ENCODE measurements at places on chromosomes 7 and 10.
A peak's percentile ranks its signal among the peaks of the same experiment; 100 is the strongest.

- DNase-seq = no peak
These were observed 59.9 kb downstream of the MRPL32 start for GRCh38 chr7:42991913-42992591.

- DNase-seq = peak; percentile 54
These were observed 918 bp upstream of the RPEL1 start for GRCh38 chr10:103244666-103245271.

GRCh38 chr7:3140834-3141233 lies 97.2 kb upstream of the CARD11 start:
- no peak for DNase-seq

DNA sequence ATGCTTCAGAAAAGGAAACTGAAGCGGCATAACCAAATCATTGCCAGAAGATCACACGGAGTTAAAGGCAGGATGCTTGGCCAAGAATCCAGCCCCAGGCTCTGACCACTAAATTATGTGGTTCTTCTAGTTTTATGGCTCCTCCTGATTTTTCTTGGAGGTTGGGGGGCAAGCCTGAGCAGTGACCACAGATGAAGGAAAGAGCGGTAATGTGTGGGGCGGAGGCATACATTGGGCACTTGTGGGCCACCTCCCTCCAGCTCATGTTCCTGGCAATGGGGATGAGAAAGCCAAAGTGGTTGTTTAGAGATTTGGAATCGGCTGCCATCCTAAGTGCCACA lies 3.2 kb downstream of the TRPV6 start:
- DNase-seq = no peak

GRCh38 chr10:6239213-6239991 lies 36.7 kb downstream of the PFKFB3 start:
- DNase-seq = peak; percentile 58

- no peak for DNase-seq
These were observed 108.0 kb downstream of the SPAG6 start for GRCh38 chr10:22453320-22453719.

- DNase-seq = no peak
These were observed 43.5 kb downstream of the NPS start for GRCh38 chr10:127592586-127592985.

DNA sequence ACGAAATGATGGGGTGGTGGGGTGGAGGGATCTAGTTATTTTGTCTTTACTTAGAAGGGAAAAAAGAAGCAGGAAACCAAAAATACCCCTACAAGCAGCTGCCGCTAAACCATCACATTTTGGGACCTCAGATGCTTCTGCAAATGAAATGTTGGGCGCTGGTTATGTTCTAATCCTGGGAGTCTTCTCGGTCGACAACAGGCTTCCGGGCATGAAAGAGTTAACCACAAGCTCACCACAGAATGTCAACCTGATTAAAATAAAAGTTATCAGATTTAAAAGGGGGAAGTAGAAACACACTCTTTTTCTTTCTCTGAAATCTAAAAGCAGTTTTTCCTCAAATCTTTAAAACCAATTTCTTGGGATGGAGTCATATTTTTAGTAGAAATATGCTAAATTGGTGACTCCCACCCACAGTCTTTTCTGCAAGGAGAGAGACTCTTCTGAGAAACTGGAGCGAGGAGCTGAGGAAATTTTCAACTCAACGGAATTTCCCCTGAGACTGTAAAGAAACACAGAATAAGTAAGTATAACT lies 16.8 kb downstream of the IL2RA start:
- no peak for DNase-seq

GRCh38 chr7:15889507-15889906 lies 203.0 kb upstream of the MEOX2 start:
- no peak for DNase-seq

DNA sequence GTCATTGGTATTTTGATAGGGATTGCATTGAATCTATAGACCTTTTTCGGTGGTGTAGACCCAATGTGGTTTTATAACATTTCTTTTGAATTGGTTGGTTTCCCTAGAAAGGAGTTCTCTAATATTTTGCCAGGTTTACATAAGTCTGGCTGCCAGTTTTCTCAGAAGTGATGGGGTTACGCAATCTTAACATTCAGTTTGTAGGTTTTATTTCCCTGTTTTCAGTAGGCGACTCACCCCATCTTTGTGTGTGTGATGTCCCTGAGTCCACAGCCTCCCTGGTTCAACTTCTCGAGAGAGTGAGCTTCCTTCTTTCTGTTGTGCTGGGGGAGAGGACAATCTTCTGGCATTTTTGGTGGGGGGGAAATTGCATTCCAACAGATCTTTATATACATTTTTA lies 9.6 kb upstream of the KIF5B start:
- no peak for DNase-seq

DNA sequence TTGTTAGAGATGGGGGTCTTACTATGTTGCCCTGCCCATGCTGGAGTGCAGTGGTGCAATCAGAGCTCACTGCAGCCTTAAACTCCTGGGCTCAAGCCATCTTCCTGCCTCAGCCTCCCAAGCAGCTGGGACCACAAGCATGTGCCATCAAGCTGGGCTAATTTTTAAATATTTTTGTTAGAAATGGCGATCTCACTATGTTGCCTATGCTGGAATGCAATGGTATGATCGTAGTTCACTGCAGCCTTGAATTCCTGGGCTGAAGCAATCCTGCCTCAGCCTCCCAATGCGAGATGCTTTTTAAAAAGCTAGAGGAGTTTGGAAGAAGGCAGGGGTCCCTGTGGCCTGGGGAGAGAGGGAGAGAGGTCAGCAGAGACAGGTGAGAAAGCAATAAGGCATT lies 600.1 kb upstream of the AUTS2 start:
- DNase-seq = no peak

- no peak for DNase-seq
These were observed 46.9 kb upstream of the GDF10 start for GRCh38 chr10:47253030-47253637.

- no peak for DNase-seq
These were observed 14.6 kb upstream of the FAM180A start for GRCh38 chr7:135763261-135763660.

GRCh38 chr7:150780292-150780691 lies 19.9 kb downstream of the TMEM176B start:
- no peak for DNase-seq

GRCh38 chr7:89477991-89478390 lies 676.3 kb upstream of the STEAP1 start:
- DNase-seq = no peak

DNA sequence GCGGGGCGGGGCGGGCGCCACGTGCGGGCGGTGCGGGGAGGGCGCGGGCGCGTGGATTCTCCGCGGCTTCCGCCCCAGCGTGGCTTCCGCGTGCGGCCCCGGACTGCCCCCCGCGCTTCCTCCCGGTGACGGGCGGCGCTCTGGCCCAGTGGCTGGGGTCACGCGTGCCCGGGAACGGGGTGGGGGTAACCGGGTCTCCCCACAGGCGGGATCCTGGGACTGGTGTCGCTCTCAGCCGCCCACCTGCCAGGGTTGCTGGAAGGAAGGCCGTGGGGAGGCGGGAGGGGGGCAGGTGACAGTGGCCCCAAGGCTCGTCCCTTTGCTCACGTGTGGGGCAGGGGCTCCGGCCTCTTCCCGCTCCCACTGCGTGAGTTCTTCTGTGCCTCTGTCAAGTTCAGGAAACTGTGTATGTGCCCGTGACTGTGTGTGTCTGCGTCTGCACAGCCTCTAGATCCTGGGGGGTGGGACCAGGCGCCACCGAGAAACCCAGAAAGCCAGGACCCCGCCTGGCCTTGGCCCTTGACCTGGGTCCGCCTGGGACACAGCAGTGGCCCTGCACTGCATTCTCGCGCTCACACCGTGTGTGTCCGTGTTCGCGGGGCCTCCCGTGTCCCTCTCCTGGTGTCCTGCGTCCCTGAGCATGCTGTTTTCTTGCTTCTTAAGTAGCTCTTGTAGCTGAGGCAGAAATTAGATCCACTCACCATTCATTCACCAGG lies 919 bp downstream of the MAFK start:
- DNase-seq = peak; percentile 41

- peak; percentile 24 for DNase-seq
These were observed at the start of gene MICALL2 for GRCh38 chr7:1458683-1459511. TSS of gene MICALL2 (minus strand) at chr7:1459470. CDS start at chr7:1459326, 144 bp downstream.

DNA sequence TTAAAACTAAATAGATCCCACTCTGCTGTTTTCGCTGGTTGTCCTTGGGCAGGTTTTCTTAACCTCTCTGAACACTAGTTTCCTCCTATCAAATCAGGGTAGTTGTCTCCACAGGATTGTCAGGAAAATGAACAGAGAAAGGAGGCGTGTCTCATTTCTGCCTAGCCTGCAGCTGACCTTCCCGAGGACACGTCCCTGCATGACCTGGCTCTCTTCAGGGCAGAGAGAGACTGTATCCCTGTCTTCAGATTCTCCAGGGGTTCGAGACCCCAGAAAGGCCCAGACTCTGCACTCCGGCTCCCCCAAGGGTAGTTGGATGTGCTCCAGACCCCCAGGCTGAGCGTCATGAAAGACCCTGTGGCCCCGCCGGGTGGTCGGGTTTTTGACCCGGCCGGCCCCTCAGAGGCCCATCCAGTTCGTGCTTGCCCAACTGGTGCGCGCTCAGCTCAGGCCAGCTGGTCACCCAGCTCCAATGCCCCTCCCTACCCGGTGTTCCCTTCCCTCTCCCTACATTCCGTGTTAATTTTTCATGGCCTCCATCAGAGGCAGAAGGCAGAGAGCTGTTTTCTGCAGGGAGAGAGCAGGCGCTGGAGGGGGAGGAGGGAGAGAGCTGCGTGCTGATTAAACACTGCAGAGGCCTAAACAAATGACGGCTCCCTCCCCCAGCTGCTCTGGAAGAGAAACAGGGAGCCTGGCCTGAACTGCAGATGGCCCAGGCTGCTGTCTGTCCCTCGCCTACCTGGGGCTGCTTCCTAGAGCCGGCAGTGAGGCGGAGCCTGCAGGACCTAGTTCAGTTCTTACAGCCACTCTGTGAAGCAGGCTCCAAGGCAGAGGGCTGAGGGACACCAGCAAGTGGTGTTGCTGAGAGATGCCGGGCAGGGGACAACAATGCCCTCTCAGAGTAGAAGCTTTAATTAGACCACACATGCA lies 86.2 kb upstream of the PPIF start:
- no peak for DNase-seq

DNA sequence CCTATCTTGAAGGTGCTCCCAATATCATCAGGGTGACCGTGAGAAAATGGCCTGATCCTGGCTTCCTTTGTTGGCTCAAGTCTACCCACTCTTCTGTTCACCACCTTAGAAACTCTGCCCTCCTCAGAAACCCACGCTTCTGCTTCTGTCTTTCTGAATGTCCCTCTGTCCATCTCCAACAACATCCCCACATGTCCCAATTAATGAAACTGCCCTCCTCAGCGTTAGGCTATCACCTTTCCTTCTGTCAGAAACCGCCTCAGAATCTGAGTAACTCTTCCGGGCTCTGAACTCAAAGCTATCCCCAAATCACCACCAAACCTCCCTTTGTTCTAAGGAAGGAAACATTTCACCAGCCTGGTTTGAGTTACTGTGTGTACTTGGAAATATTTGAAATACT lies 315.8 kb upstream of the ZNF32 start:
- DNase-seq = no peak

- no peak for DNase-seq
These were observed 69.7 kb upstream of the EXOC4 start for GRCh38 chr7:133183042-133183794.

DNA sequence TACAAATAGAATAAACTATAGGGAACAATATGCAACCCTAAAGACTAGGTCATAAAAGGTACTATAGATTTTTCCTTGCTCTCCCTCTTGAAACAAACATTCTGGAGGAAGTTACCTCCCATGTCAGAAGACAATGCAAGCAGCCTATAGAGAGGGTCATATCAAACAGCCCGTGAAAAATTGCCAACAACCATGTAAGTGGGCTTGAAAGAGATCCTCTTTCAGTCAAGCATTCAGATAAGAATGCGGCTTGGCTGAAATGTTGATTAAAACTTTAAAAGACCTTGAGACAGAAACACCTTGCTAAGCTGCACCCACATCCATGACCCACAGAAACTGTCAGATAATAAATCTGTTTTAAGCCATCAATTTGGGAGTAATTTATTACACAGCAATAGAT lies 526.6 kb upstream of the GHITM start:
- DNase-seq = no peak

- no peak for DNase-seq
These were observed 251.0 kb upstream of the TAC1 start for GRCh38 chr7:97480772-97481390.

GRCh38 chr7:81467964-81468363 lies 301.9 kb downstream of the HGF start:
- no peak for DNase-seq

- no peak for DNase-seq
These were observed 662.0 kb upstream of the FOXK1 start for GRCh38 chr7:4020086-4020485.

GRCh38 chr7:131501422-131501821 lies 55.0 kb downstream of the PODXL start:
- peak; percentile 31 for DNase-seq

DNA sequence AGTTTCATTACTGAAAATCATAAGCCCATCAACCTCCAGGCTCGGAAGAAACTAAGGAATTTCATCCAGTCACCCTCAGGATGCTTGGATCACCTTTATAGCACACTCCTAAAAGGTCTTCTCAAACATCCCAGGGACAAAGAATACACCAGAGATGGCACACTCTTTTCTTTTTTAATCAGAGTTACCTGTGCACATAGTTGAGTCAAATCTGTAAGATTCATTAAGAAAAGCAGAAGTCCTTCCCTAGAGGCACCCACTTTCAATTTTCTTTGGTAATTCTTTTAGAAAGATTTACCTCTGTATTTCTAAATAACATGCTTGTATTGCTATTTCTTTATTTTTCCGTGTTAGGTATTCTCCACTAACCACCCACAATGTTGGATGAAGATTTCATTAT lies 50.6 kb upstream of the IL6 start:
- DNase-seq = no peak

DNA sequence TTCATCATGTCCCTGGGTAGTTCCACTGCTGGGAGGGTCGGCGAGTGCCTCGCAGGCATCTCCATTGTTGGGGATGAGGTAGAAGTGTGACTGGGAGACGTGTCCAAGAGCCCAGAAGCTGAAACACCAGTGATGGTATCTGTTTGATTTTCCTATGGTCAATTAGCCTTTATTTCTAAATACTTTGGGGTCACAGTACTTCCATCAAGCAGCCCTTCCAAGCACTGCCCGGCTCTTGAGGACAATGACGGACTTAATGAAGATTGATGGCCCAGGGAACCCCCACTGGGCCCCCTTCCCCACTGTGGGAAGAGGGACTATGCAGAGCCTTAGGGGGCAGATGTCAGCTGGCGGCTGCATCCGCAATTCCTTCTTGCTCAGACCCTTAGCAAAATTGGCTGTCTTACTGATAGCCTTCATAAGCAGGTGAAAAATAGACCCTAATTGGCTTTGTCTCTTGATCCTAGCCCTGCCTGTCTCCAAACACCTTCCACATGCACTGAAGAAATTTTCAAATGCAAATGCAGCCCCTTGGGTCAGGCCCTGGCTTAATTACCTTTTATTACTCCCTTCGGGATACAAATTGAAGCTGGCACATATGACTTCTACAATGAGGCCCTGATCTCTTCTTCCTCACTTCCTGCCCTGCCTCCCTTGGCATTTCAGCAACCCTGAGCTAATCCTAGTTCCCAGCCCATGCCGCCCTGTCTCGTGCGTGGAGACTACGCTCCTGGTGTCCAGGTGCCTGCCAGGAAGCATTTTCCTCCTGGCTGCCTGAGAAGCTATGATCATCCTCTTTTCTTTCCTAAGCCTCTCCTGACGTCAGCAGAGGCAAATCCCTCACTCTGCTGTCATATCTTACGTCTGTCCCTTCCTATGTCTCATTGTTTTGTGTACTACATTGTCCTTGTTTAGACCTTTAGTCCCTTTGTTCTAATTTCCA lies 124.5 kb upstream of the GDF10 start:
- no peak for DNase-seq

GRCh38 chr10:124898471-124898870 lies 43.5 kb upstream of the ZRANB1 start:
- DNase-seq = no peak
